ENCODE measurements at places on chromosomes 2 and 18.
A peak's percentile ranks its signal among the peaks of the same experiment; 100 is the strongest.

GRCh38 chr2:39488450-39488849 is 51.4 kb upstream of the MAP4K3 start:
- DNase-seq: no peak

DNA sequence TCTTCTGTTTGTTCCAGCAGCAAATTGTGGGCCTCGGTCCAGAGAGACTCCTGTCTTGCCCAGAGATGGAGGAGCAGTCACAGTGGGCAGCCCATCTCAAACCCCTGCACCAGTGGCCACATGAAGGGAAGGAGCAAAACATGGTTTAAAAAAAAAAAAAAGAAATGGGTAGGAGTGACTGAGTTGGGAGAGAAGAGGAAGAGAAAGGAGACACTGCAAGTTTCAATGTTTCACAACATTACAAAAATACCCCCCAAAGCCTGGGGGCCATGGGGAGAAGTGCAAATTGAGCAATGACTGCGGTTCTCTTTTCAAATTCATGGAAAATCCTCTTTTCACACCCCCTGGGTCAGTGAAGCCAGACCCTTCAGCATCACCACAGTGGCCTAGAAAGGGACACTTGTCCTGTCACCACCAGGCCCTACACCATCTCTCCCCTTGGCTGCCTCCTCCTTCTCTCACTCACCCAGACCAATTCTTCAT is 117.1 kb downstream of the ZFP36L2 start:
- no peak for DNase-seq

DNA sequence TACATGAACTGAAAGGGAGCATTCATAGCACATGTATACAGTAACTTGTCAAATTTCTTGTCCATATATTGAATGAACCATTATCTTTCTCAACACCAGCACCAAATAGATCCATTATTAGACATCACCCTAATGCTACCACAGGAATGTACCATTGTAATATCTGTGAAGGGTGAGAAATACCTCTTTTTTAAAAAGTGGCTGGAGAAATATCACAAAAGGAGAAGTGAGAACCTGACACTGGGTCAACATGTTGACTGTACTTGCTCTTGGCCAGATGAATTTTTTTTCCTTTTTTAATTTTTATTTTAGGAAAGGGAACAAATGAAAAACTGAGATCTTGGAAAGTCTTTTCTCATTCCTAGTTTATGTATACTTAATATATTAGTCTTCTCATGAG is 63.5 kb downstream of the CAVIN2 start:
- DNase-seq: no peak

DNA sequence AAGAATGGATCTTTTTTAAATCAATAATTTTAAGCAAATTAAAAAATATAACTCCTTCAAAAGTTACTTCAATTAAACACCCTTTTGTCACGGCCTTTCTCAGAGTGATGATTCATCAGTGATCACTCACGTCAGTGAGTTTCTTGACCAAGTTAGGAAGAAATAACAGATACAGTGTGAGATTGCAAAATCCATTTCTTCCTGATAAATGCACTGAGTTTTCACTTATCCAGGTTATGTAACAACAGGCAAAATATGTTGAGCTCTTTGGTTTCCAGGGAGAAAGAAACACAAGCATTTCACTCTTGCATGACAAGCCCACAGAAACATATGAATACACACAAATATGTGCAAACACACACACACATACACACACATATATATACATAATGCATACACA is 195.9 kb upstream of the CYRIA start:
- no peak for DNase-seq

DNA sequence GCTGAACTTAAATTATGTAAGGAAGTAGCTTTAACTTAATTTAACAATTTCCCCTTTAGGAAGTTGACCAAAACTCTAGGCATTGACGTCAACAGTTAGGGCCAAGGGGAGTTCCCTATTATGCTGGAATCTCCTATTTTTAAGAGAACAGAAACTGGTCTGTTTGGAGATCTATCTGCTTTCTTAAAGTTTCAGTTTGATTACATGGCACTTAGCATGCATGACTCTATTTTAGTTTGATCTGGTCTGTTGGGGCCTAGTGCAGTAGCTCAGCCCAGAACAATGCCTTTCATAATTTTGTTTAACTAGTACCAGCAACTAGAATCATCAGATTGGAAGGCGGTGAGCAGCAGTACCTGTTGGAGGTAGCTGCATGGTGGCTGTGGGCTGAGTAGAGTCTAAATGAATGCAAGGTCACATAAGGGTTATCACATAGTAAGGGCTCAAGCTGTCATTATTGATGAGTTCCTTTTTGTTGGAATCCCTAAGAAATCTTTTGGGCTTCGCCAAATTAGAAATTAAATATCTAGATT is 60.5 kb upstream of the ZNG1B start:
- no peak for DNase-seq

- DNase-seq: no peak
Measured at GRCh38 chr2:239298116-239298804, 102.6 kb downstream of the HDAC4 start.

DNA sequence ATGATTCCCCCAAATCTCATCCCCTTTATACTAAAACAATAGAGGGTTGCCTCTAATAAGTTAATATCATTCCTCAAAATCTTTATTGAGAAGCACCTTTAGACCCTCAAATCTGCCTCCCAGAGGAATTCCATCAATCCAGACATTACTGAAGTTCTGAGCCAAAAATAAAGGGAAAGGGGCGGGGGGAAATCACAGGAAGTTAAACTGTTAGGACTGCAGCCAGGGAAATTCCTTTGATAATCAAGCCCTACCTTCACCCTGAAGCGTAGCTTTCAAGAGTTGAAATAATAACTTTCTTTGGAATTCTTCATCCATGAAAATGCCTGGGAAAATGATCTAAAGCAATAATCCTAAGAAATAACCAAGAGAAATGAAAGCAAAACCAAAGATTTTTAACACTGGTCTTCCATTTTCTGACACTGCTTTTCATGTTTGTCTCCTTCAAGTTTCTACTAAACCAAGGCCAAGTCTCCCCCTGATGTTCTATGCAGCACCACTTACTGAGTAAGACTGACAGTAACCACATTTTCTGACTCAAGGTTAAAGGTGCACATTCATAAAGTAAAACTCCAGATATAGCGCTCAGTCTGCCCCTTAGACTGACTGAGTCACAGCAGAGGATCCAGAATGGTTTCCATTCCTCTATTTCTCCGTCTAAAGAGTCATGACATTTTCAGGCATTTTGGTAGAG is 78.2 kb downstream of the TCF4 start:
- peak; percentile 24 for DNase-seq

DNA sequence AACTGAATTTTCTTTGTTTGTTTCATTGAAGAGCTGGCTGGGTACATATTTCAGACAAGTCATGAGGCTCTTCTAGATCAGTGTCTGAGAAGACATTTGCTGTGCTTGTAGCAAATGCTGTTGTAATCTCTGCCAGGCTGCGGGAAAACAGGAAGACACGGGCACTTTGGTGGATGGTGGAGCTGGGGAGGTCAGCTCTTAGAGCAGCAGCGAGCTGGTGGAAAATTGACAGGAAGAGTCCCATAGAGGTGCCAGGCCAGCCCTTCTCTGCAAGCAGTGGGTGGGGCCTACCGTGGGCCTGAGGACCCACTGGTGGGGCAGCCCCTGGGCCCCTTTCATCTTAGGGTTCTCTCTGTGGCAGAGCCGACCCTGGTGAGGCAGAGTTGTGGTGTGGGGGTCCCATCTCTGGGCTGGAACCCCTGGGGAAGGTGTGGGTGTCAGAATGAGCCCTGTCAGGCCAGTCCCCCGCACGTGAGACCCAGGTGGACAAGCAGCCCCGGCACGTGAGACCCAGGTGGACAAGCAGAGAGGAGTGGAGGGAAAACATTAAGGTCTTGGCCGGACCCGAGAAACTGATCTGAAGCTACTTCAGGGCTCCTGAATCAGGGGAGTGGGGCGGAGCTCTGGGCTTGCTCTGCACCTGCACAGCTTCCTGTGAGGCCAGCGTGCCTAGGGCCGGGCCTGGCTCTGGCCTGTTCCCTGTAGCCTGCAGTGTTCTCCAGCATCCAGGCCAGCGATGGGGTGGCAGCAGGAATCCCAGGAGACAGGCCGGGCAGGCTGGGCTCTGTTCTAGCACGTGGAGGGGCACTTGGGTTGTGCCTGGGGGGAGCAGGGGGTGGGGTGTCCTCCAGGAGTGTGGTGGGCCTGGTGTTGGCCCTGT is 273.5 kb upstream of the HDAC4 start:
- no peak for DNase-seq
